Stimulated activated CD4-positive, alpha-beta T cell treated with anti-CD3 and anti-CD28 coated beads, Interleukin-15, amount 100 ng/mL, for 48 hours (primary cell): ENCODE measurements at places on chromosomes 7 and 10.

DNA sequence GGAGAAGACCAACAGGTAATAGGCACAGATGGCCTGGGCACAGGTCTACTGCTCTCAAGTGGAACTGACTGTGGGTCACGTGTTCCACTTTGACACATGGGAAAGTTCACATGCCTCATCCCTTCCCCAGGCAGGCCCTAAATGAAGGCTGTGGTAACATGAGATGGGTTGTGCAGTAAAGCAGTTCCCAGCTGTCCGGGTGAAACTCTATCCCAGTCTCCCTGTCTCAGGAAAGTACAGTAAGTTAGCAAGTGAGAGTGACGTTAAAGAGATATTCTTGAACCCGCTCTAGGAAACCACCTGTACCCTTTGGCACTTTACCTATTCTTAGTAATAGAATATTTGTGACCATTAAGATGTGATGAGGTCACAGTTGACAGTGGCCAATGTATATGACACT, 343.7 kb upstream of the AOAH start:
- DNase-seq: no peak

DNA sequence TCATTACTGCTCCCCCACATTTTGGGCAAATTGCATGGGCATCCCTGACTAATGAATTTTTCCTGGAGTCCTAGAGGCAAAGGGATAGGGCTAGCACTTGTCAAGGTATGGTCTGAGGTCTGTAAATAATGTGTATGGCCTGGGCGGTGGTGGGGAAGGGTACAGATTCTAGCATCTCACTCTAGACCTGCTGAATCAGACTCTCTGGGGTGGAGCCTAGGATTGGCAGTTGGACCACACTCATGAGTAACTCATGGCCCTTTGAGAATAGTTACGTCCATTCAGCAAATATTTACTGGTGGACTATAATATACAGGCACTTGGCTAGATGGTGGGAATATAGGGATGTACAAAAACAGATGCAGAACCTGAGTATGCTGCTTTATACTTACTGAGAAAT, 118.0 kb downstream of the CELF2 start:
- no peak for DNase-seq

GRCh38 chr10:28721318-28721951, 44.1 kb downstream of the BAMBI start:
- DNase-seq: no peak

GRCh38 chr7:133784486-133785001, 342.6 kb upstream of the LRGUK start:
- no peak for DNase-seq

DNA sequence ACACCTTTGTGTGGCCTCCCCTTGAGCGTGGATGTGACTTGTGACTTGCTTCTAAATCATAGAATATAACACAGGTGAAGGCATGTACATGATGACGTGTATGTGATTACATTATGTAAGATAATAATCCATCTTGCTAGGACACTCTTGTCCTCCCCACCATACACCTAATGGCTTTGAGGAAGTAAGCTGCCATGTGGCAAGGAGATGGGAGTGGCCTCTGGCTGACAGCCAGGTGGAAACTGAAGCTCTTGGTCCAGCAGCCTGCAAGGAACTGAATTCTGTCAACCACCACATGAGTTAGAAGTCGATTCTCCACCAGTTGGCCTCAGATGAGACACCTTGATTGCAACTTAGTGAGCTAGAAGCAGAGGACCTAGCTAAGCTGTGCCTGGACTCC, 67.4 kb upstream of the ELN start:
- DNase-seq: no peak
